Immature natural killer cell (primary cell): ENCODE measurements at places on chromosomes 6 and 20.

DNA sequence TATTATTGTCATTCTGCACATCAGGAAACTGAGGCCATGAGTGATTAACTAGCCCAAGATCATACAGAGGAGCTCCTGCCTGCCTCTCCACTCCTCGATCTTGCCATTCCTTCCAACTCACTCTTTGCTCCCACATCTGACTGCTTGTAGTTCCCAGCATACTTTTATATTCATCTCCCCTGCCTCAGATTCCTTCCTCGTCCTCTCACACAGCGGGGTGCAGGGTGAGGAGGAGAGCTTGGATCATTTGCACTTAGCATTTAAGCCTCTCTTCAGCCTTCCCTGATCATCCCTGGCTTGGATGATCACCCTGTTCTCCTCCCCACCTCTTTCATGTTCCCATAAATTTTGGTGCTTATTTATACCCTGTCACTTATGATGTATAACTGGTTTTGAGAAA lies 515.1 kb upstream of the SOX4 start:
- no peak for DNase-seq

DNA sequence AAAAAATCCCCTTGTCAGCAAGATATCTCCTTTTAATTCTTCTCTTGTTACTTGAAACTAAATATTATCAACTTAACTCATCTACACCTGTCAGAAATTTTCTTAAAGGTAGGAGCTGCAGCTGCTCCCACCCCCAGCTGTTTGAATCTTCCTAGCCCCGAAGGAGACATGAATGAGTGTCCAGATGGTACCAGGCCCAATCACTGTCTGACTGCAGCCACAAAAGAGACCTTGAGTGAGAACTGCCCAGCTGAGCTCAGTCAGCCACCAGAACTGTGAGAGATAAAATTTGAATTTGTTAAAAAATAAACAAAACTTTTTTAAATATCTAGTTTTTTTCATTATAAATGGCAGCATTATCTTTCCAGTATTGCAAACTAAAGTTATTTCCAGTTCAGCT lies 84.7 kb downstream of the PRSS35 start:
- no peak for DNase-seq

- DNase-seq: no peak
Measured at GRCh38 chr6:104943781-104944180, 13.1 kb upstream of the LIN28B start.

- no peak for DNase-seq
Measured at GRCh38 chr6:21722510-21722909, 129.0 kb downstream of the SOX4 start.

GRCh38 chr20:61044499-61044898 lies 207.6 kb upstream of the CDH4 start:
- no peak for DNase-seq

GRCh38 chr6:41344876-41345275 lies 9.5 kb downstream of the NCR2 start:
- peak; percentile 52 for DNase-seq

GRCh38 chr20:33733654-33734576 lies 2.1 kb downstream of the ZNF341 start:
- no peak for DNase-seq

- no peak for DNase-seq
Measured at GRCh38 chr20:22462975-22463914, 121.1 kb downstream of the FOXA2 start.

DNA sequence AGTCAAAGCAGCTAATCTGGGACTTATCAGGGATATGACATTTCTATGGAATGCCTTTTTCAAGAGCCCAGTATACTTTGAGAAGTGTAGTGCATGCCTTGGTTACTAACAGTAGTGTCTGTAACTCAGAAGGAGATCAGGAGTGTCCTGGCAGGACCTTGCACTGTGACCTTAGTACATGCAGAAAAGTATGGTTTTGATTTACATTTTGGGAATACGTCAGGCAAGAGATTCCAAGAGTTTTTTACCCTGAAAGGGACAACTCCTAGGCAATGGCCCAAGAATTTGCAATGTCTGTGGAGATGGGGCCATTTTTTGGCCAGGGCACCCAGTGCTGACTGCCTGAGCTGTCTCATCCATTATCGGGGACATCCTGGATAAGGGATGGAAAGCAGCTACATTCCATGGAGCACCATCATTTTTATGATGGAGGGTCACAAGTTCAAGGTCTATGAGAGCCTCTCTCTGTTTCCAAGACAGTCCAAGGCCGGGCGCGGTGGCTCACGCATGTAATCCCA lies 80.2 kb downstream of the FAM50B start:
- DNase-seq: no peak

DNA sequence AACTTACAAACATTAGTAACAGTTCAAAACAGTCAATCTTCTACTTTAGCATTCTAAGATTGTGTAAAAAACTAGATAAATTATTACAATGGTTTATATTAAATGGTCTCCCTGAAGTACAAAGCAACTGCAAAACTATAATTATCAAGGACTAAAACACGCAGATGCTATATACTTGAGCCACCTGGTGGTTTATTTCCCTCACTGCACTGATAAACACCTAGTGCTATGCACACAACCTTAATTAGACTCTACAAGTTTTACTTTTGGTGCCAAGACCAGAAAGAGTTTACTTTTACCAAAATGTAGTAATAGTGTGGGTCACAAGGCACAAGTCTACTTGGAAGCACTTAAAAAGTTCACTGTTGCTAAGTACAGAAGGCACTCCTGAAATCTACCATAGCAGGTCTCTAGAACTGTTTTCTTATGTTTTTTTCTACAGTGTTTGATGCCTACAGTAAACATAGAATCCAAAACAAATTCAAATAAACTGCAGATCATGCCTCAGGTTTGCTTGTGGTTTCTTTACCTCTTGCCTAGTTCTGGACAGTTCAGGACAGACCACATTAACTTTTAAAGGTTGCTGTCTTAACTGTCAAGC lies 49.2 kb downstream of the GMDS start:
- peak; percentile 38 for DNase-seq
